Suppressor macrophage treated with lipopolysaccharide for 4 hours (primary cell): ENCODE measurements at places on chromosomes 6 and 20.

- no peak for DNase-seq
These were observed 39.8 kb upstream of the HBS1L start for GRCh38 chr6:135094403-135094821.

GRCh38 chr20:37932919-37933318 lies 30.0 kb downstream of the VSTM2L start:
- no peak for DNase-seq

GRCh38 chr20:17771206-17772004 lies 71.6 kb downstream of the BANF2 start:
- DNase-seq = no peak

DNA sequence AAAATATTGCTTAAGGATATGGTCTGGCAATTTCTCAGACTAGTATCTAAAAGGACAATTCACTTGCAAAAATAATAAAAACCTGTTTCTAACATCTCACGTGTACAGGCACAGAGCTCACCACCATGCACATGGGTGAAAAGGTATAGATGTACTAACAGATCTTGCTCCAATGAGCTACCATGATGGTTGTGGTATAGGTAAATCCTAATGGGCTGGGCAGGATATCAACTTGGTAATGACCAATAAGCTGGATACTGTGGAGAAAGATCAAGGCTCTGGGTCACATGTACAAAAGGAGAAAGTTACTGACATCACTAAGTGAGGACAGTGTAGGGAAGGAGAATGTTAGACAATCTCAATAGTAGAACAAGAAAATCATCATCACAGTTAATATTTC lies 111.0 kb upstream of the NUP153 start:
- DNase-seq = no peak

DNA sequence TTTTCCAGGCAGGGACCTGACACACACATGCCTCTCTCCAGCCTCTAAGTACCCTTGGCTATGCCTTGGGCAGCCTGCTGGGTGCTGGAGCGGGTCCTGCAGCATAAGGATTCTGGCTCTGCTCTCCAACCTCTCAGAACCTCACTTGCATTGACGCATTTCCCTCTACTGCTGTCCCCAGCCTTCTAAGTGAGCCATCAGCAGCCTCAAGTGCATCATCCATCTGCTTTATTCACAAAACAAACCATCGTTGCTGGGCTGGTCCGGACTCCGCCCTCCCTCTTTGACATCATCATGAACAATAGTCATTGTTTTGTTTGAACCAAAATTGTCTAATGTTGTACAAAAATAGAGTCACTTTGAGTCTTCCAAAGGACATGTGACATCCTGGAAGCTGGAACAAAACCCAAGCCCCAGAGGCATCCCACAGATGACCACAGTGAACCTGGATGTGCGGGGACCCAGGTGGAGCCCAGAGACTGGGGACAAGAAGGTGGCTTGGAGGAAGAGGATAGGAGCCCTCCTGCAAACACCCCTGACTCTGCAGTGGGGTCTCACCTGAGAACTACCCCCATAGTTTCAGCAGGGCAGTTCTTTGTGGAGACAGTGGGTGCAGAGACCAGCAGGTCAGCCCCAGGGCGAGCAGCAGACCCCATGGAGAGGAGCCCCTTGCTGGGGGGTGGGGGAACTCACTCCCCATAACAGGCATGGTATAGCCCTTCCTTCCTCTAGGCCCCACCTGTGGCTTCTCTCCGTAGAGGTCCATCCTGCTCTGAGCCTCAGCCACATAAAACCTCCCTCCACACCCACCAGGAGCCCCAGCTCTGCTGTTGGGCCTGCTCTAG lies 230.1 kb downstream of the SYNDIG1 start:
- DNase-seq = no peak

DNA sequence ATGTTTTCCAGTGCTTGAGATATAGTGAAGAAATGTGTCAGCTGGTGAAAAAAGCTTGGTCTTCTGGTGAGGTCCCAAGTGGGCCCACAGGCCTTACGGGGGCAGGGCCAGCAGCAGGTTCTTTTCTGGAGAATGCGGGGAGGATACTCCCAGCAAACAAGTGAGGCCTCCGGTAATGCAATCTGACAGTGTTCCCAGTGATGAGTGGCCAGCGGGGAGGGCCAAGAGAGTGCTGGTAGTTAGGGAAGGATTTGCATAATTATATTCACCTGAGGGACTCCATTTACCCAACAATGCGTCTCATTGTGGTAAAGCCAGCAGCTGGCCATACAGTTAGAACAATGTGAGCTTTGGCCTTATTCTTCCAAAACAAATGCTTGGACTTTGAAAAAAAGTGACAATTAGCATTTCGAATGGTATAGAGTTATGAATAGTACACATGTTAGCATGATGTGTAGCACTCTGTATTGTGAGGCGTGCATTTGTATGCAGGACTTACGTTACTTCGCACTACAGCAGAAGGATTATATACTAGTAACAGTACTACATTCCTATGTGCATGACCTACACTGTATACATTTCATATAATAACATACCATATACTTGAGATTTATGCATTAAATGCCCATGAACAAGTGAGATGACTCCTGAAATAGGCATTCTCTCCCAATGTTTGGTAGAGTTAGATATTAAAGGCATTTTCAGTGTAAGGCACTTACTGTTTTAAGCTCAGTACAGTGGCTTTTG lies 69.8 kb downstream of the MYB start:
- no peak for DNase-seq

- DNase-seq = no peak
These were observed 56.3 kb upstream of the EMILIN3 start for GRCh38 chr20:41422953-41423352.

- DNase-seq = no peak
These were observed 948 bp upstream of the DNAJC5 start for GRCh38 chr20:63893999-63894357.
